Stimulated activated CD4-positive, alpha-beta T cell treated with anti-CD3 and anti-CD28 coated beads, Interleukin-1b, Interleukin-23, amount 100 ng/mL, for 24 hours (primary cell): ENCODE measurements at places on chromosomes 4 and X.

DNA sequence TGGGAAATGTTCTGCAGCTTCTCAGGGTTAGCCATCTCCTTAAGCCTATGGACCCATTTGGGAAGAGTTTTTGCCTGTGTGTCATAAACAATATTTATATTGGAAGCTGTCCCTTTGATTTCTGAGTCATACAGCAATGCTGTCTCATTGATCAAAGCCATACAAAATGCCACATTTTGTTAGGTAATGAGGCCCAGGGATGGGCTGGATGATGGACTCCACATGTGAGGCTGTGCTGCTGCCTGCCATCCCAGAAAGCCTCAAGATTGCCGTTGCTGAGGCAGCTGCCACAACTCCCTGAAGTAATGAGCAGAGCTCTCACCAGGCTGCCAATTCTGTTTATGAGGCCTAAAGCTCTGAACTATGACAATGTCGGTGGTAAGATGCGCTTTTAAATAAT, 12.2 kb upstream of the GJB1 start:
- DNase-seq = no peak

- DNase-seq = no peak
Observed at GRCh38 chr4:184459413-184459812, 14.9 kb downstream of the IRF2 start.

DNA sequence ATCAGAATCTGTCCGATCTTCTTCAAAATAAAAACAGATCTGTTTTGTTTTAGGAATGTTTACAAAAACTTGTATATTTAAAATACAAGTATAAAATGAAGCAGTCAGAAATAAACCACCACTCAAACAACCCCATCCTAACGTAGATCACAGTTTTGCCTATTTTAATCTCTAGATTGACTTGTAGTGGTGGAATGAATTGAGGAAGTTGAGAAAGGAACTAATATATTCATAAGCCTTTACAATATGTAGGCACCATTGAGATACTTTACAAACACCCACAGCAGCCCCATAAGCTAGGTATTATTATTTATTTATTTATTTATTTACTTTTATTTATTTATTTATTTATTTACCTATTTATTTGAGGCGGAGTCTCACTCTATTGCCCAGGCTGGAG, 52.3 kb upstream of the KLF3 start:
- no peak for DNase-seq

DNA sequence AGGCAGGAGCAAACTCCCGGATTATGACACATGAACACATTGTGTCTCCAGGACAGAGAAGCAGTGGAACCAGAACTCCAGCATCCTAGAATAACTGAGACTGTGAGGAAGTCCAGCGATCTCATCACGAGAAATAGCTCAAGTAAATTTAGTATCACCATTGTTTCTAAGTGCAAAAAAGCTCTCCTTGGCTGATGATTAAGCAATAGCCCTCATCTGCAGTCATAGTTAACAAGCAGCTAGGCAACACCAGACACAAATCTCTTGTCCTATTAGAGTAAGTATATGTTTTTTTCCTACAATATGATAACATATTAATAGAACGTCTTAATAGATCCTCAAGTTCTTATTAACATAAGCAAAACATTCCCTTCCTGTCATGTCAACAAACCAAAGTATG, 2.4 kb upstream of the CFAP299 start:
- no peak for DNase-seq

DNA sequence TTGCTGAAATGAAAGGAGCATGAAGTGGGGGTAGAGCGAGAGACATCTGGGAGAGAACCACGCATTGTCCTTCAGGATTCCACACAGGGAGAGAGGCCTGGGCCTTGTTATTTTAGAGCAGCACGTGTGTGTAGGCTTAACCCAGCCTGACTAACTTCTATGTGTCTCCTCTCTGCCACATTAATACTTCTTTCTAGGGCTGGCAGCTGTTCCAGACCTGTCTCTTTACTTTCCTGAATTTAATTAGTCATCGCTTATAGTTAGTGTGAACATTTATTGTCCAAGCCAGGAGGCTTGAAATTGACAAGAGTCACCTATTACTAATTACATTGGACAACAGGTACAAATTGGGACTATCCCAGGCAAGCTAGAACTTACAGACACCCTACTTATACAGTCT, 51.3 kb downstream of the SMAD1 start:
- no peak for DNase-seq

- DNase-seq = no peak
Observed at GRCh38 chr4:16265820-16266219, 39.5 kb upstream of the TAPT1 start.
